ENCODE measurements at places on chromosomes 13 and 19. TPM values are rescaled to one million over a fixed set of nuclear protein-coding genes. Genes with fewer than 3 reads are reported as not detected.

The MAP4K1 gene
- total RNA-seq: 135 TPM

The TNFSF11 gene
- 0.33 TPM for total RNA-seq

The PTH2 gene
- total RNA-seq: not detected

- no peak for DNase-seq
Measured at GRCh38 chr13:105979131-105980011, 556.1 kb downstream of the EFNB2 start.

GRCh38 chr19:7670150-7670783 is 1.4 kb downstream of the RETN start:
- DNase-seq: peak; percentile 47

GRCh38 chr13:66556306-66556705 is 673.8 kb downstream of the PCDH9 start:
- no peak for DNase-seq

DNA sequence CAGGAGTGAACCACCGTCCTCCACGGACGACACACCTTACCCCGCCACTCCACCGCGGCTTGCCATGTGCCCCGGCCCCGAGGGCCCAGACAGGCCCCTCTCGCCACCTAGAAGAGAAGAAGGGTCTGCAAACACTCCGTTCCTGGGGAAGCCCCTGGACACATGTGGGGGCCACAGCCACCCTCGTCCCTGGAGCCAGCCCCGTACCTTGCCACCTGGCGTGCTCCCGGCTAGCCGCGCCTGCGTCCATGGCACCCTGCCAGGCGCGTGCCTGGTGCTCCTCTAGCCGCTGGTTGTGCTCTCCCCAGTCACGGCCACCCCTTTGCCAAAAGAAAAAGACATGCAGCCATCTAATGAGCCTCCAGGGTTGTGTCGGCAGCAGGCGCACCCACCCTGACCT is 19.9 kb upstream of the TINCR start:
- no peak for DNase-seq

DNA sequence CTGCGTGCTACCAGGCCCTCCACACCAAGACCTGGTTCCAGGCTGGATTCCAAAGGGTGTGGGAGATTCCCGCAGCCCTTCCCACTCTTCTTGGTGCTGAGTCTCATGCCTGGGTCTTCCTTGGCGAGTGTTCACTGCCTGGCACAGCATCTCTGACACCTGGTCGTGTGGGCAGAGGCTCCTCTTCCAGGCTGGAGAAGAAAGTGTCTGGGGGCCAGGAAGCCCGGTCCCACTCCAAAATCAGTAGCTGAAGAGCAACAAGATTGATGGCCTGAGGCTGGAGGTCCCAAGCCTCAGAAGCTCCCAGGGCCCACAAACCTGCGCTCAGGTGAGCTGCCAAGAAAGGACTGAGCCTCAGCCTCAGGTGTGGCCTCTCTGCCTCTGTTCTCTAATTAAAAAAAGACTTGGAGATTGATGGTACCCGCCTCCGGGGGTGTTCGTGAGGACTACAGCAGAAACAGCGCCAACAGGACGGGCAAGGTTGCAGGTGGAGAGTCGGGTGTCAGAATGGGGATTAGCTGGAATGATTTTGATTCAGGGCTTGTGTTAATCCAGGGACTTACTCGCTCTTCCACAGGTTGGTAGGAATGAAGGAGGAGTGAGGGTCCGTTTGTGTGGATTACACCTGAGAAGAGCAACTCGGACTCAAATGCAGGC is 217.5 kb downstream of the TEX29 start:
- DNase-seq: no peak
